ENCODE measurements at places on chromosomes 3 and 15.

- DNase-seq: no peak
Measured at GRCh38 chr3:70823622-70824021, 511.2 kb upstream of the MDFIC2 start.

GRCh38 chr15:56045068-56045748, 51.8 kb upstream of the NEDD4 start:
- no peak for DNase-seq

- DNase-seq: peak; percentile 93
Measured at GRCh38 chr15:85407421-85408269, 27.2 kb downstream of the AKAP13 start.

GRCh38 chr3:172965256-172965655, 175.8 kb downstream of the SPATA16 start:
- DNase-seq: peak; percentile 74

GRCh38 chr3:132342610-132343009, 25.4 kb downstream of the ACP3 start:
- no peak for DNase-seq

GRCh38 chr3:124923833-124924232, 10.7 kb downstream of the MUC13 start:
- DNase-seq: no peak

DNA sequence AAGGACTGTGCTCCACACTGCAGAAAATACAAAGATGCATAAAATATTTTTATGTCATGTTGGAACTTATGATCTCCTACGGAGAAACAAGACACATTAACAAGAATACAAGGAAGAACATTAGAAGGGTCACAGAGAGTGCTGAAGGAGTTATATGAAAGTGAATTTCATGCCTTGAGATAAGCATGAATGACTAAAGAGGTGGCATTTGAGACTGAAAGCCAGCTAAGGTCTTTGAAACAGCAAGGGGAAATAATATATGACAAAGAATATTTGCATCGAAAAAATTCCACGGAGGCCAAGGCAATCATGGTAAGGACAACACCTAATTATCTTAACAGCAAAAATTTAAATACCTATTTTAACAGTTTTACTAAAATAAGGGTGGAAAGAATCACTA, 12.5 kb downstream of the GSK3B start:
- DNase-seq: no peak

GRCh38 chr3:15440891-15441290, 13.5 kb downstream of the EAF1 start:
- DNase-seq: no peak

Data from mesenchymal stem cell (in vitro differentiated cells and primary cell).